Tibial nerve (tissue), 4 donors: ENCODE measurements at places on chromosomes 2 and 18. TPM values are rescaled to one million over a fixed set of nuclear protein-coding genes. Genes with fewer than 3 reads are reported as not detected.
A peak's percentile ranks its signal among the peaks of the same experiment; 100 is the strongest.

NXPH2 gene
- total RNA-seq, result not detected

INPP5D gene
- total RNA-seq, result 22.8 TPM

DNA sequence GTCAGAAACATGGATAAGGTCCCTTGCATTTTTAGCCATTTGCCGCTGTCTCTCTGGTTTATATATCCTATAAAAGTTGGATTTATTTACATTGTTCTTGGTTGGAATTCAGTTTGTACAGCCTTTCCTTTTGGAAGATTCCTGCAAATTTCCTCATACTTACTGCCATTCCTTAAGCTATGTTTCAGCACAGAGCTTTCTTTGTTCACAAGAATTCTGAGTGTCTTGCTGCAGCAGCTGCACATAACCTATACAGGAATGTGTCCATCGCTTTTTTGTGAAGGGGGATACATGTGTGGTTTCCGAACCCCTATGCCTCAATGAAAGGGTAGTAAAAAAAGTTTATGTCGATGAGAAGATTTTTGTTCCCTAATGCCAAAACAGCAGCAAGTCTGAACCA, 48.3 kb upstream of the CCDC68 start:
- DNase-seq, result no peak

GRCh38 chr2:50641633-50642032, 390.3 kb downstream of the NRXN1 start:
- DNase-seq, result no peak

DNA sequence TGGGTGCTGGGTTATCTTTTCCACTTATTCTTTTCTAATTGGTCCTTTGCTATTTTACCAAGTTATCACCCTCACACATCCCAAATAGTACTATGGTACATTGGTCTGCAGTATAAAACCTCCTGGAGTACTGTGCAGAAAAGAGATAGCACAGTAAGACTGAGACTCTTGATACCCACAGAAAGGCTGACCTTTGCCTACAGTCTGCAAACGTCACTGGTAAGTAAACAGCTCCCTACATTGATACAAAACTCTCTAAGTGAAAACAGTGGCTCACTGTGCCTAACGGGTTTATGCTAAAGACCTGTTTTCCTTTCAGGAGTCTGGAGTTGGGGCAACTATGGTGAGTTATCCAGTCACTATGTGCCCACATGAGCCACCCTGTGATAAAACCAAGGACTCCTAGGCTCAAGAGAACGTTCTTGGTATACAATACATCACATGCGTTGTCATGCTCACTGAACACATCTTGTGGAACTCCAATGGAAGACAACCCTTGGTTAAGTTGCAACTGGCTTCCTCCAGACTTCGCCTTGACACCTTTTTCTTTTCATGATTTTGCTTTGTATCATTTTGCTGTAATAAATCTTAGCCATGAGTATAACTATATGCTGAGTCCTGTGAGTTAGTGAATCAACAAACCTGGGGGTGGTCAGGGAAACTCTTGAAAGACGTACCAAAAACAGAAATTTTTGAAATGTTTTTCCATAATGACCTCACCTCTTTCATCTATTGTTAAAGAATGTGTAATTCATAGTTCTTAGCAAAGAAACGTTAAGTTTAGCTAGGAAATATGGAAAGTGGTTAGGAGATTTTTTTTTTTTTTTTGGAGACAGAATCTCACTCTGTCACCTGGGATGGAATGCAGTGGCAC, 104.9 kb downstream of the C2orf74 start:
- no peak for DNase-seq

GRCh38 chr18:12960395-12960794, 12.6 kb downstream of the SEH1L start:
- DNase-seq, result no peak

MAPK4 gene
- total RNA-seq, result 10.8 TPM

DNA sequence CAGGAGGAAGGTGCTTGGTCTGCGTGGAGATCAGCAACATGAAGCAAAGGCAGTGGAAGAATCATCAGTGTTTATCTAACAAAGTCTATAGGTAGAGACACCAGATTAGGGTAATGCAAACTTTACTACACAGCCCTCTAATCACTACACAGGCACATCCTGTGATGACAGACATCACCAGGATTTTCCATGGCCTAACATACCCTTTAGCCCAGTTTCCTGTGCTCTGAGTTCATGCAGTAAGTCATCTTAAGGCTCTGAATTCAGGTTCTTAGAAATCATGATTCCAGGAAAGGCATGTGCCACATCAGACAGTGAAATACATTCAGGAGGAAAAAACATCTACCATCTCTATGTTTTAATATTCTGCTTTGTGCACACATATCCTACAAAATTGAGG, 708.5 kb upstream of the SLC8A1 start:
- no peak for DNase-seq

- DNase-seq, result no peak
These were observed 112.6 kb downstream of the HDAC4 start for GRCh38 chr2:239288237-239288636.

DNA sequence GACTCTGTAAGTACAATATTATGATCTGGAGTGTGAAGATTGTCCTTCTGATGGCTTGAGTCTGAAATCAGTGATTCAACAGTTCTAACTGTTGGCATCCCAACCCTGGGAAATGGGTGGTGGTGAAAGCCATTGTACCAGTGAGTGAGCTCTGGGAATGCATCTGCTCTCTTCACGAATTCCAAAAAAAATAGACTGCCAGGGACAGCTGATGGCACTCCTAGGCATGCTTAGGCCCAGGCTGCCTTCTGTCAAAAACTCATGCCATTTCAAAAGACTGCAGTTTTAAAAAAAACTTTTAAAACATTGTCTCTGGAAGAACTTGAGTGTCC, 20.3 kb downstream of the OXER1 start:
- DNase-seq, result no peak

SNTG2 gene
- total RNA-seq, result 39.8 TPM

- DNase-seq, result no peak
These were observed 156.7 kb downstream of the LPIN1 start for GRCh38 chr2:11903085-11903606.

DNA sequence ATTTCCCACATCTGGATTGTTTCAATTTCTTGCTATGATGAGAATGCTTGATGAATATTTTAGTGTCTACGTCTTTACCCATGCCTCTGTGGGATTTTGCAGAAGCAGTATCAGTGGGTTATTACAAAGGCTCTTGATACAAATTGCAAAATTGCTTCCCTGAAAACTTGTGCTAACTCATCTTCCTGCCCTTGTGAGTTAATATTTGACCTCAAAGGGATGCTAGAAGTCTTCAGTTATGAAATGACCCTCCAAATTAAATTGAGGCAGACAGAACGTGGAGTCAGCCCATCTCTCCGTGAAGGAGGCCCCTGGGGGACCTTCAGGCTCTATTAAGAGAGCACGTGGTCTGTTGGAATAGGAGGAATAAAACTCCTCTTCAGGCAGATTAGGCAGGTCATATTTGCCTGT, 239.2 kb upstream of the HS6ST1 start:
- no peak for DNase-seq

ALKAL2 gene
- 21.9 TPM for total RNA-seq

GREB1L gene
- 7.0 TPM for total RNA-seq

DNA sequence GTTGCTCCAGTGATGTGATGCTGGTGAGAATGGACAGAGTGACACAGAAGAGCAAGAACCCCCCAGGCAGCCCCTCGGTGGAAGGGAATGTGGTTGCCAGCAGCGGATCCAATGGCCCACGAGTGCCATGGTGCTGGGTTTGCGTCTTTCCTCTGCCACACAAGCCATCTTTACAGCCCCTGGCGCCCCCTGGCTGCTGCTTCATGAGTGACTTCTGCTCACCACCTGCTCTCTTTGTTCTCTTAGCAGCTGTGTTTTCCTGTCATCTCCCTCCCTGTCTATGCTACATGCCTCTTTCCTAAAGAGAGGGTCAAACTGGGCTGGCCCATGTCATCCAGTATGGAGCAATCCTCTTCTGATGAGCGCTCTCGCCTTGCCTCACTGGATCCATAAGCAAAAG, 300.0 kb upstream of the SMIM21 start:
- no peak for DNase-seq

DNA sequence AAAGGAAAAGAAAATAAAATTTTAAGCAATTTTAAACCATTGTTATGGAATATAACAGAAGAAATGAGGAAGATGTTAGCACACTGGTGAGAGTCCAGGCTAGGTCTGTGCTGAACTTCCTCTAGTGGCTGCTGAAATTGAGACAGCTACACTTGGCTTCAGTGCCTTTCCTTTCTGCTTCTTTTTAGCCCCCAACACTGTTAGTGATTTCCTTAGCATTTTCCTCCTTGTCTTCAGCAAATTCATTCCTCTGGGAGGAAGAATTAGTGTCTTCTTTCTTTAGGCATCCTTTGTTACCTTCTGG, 47.6 kb downstream of the ITGAV start:
- DNase-seq, result no peak

DNA sequence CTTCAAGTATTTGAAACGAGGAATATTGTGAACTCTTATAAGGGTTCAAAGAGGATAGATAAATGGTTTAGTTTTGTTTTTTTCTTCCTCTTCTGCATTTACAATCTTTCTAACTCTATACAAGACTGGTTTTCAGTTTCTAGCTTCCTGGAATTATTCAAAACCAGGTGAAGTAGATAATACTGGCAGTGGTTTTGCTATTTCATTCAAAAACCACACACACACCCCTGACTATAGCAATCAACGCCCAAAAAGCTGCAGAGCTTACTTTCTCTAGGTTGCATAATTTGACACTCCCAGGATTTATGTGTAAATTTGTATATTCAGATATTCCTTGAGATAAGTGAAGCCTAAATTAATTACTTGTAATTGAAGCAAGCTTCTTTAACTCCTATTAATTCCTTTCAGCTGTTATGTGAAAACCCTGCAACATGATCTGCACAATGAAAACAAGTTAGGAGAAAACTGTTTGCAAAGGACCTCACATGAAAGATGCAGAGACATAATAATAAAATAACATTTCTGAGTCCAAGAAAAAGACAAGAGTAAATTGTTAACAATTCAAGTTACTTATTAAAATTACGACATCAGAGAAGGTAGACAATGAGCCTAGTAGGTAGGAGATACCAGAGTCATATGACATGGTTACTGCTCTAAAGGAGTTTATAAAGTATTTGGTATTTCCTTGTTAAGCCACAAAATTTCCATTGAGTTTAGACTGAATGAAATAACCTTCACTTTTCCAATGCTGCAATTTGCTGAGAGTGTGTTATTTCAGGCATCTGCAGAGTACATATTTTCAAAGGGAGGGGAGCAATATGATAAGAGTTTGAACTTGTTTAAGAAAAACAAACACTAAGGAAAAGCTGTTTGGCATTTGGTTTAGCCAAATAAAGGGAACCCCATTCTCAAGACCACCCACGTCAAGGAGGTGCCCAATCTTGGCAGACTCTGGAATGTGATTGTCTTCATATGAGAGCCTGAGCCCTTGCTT, 1.6 kb upstream of the NFE2L2 start:
- DNase-seq, result no peak

- peak; percentile 70 for DNase-seq
These were observed 138.8 kb downstream of the MCFD2 start for GRCh38 chr2:46776687-46777327.

- no peak for DNase-seq
These were observed 1007.0 kb upstream of the ACVR2A start for GRCh38 chr2:146837857-146838256.

MAP3K19 gene
- not detected for total RNA-seq

GRCh38 chr2:166081131-166081632, 46.6 kb downstream of the SCN1A start:
- no peak for DNase-seq

SERPINB3 gene
- not detected for total RNA-seq

- DNase-seq, result no peak
These were observed 57.6 kb upstream of the CABLES1 start for GRCh38 chr18:23077493-23078256.

DNA sequence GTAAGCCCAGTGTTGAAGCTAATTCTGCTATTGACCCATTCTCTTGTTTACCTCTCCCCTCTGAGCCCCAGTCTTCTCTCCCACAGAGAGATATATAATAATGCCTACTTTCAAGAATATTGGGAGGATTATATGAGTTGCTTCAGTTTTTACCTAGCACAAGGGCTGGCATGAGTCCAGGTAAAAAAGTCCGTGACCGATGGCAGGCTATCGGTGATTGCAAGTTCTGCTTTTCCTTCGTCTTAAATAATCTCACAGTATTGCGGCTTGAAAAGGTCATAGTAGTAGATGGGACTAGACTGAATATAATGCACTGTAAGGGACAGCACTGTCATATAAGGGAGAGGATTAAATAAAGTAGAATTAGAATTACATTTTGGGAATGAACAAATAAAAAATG, 77.6 kb downstream of the KIF5C start:
- DNase-seq, result no peak

DNA sequence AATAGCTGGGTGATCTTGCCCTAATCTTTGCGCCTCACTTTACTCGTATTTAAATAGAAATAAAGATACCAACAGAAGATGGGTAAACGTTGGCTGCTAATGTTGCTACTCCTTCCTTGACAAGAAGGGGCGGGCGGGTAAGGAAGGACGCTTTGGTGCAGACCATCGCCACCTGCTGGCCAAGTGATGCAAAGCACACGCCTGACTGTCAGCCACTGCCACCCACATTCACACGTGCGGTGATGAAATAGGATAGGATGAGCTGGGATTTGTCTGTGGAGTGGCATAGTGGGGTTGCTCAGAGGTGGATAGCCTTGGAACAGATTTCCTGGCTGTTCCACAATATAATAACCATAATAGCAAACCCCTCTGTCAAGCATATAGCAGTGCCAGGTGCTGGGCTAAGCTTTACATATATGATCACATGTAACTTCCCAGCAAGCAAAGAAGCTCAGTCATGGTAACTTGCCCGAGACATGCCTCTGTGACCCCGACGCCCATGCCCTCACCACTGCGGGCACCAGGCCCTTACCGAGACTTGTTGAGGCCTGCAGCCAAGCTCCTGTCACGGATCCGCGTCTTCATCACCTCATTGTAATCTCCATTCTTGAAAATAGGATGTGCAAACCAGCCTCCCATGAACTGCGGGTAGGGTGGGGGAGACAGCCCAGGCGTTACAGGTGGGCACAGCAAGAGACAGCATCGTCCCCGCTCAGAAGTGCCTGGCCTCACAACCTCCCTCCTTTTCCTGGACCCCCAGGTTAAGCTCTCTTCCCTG, 39.3 kb downstream of the LCT start:
- peak; percentile 46 for DNase-seq

GRCh38 chr2:180955101-180955500, 25.3 kb upstream of the UBE2E3 start:
- no peak for DNase-seq

- DNase-seq, result no peak
These were observed 110.7 kb downstream of the INO80D start for GRCh38 chr2:205975082-205975949.

DNA sequence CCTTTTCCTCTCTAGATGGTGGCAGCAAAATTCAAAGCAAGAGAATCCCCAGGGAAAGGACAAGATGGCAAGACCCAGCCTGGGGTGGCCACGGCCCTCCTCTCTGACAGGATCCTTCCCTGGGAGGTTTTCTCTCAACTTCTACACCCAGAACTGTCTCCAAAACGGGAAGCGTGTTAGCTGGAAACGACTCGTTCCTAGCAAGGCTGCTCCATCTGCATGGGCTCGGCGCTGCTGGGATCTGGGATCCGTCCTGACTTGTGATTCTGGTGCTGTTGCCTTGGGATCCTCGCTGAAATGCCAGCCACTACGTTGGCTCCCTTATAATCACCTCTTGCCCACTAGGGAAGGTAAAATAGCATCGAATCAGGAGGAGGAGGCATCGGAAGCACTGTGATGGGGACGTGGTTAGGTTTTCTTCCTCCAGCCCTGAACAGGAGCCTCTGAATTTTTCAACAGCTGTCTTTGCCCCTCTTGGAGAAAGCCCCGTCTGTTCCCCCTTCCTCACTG, 514.8 kb upstream of the MYT1L start:
- no peak for DNase-seq

POTEJ gene
- total RNA-seq, result not detected
